ENCODE measurements at places on chromosomes 7 and 10.

DNA sequence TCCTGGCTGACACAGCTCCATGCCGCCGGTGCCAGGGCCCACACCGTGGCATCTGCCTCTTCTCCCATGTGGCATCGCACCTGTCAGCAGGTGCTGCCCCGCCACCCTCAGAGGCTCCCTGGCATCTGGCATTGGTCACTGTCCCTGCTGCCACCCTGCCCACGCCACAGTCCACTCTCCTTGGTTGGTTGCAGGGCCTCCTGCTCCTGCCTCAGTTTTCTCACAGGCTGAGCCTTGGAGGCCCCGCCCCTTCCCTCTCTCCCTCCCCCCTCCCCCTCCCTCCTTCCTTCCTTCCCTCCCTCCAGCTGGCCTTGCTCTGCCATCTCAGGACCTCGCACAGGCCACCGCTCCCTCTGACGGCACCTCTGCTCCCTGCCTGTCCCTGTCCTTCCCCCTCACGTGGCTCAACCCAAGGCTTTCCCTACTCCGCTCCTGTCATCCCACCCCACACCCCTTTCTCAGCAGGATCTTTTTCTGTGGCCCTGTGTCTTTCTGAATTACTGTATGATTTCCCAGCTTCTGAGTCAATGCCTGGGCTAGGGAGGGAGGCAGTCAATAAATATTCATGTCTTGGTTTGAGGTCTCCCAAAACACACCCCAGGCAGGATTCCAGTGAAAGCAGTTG is 87.4 kb downstream of the INPP5A start:
- no peak for DNase-seq

GRCh38 chr7:3112479-3113134 is 68.9 kb upstream of the CARD11 start:
- DNase-seq = no peak

DNA sequence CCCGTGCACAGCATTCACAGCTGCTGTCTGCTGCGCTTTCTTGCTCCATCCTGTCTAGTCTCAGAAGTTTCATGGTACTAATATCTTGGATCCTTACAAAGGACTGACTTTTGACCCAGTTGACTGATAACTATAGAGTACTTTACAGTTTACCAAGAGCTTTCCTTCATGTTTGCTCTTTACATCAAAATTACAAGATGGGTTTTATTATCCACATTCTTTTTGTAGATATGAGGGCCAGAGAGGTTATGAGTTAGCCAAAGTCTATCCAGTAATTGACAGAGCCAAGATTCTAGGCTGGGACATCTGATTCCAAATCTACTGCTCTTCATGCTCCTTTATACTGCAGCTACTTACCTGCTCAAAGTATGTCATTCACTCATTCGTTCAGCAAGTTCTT is 218.2 kb downstream of the AUTS2 start:
- DNase-seq = no peak

DNA sequence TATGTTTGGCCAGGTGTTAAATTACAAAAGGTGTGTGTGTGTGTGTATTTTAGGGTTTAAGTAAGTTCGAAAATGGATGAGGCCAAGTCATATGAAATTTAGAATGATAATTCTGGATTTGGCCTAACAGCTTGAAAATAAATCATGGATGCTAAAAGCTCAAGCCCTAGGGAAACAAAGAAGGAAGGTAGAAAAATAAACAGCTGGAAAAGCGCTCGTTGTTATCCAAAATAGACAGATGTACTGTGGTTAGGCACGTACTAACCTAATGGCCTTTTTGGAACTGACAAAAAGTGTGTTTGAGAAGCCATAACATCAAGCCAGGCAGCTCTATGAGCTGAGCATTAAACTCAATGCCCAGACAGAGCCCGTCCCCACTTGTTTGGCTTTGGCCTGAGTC is 17.5 kb upstream of the PALS2 start:
- no peak for DNase-seq

DNA sequence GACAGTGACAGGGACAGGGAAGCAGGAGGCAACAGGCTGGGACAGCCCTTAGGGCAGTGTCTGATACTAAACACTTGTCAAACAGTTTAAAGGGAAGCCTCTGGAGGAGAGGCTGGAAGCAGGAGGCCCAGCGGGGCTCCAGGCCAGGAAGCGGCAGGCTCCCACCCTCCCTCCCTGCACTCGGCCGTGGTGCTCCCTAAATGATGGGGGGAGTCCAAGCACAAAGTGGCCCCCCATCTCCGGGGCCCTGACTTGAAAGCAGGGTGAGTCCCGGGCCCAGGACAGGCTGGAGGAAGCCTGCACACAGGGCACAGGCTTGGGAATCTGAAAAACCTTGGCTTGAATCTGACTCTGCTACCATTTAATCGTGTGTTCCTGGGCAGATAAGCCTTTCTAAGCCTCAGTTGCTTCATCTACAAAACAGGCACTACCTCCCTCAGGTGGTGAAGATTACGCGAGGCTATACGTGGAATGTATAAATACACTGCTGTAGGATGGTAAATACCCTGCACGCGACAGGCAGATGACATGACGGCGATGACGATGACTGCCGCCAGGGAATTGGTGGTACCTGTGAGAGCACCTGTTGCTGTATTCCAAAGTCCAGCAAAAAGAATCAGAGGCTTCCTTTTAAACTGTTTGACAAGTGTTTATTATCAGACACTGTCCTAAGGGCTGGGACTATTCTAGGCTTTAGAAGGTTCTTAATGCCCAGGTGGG is 34.1 kb downstream of the GBX1 start:
- no peak for DNase-seq

DNA sequence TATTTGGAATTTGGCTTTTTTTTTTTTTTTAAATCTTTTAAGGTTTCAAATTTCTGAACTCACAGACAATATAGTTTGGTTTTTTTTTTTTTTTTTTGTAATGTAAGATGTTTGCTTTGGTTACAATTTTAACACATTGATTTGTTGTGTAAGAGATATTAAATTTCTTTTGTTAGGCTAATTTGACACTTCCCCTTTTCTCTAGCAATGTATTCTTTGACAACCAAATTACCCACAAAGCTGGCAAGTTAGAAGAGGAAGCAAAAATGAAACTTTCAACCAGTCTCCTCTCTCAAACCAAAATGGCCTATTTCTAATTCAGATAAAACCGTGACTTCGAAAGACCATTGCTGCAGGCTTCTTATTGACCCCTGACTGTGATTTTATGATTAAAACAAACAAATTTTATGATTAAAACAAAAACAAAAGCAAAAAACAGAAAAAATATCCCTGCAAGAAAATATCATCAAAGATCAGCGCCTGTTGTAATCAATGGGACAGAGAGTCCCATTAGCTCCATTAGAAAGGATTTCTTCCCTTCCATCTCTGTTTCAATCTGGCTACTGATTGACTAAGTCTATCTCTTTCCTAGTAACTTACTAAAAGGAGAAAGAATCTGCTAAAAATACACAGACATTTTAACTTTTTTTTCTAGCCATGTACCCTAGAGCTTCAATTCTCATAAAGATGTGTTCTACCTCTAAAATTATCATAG is 489.2 kb downstream of the MDFIC start:
- no peak for DNase-seq

DNA sequence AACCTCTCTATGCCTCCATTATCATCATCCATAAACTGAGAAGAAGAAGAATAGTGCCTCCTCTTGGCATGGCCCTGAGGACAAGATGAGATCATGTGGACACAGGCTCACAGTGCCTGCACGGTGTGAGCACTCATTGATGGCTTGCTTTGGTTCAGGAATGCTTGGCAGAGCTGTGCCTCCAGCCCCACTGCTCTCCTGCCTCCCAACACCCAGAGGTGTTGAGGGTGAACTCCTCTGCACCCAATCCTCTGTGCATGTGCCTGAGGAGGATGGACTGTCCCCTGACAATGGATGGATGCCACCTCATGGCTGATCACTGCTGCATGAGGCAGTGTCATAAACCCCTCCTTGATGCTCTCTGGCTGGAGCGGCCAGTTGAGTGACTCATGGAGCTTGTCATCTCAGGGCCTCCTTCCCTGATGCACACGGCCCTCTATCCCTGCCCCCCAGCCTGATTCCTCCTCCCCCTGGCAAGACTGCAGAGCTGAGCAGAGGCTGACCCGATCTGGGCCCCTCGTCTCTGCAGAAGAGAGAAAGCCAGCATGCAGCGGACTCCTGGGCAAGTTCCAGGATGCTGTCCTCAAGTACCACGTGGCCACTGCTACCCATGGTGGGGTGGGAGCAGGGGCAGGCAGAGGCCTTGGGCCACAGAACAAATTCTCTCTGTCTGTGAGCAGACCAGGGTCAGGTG is 136.3 kb downstream of the KCNMA1 start:
- no peak for DNase-seq

DNA sequence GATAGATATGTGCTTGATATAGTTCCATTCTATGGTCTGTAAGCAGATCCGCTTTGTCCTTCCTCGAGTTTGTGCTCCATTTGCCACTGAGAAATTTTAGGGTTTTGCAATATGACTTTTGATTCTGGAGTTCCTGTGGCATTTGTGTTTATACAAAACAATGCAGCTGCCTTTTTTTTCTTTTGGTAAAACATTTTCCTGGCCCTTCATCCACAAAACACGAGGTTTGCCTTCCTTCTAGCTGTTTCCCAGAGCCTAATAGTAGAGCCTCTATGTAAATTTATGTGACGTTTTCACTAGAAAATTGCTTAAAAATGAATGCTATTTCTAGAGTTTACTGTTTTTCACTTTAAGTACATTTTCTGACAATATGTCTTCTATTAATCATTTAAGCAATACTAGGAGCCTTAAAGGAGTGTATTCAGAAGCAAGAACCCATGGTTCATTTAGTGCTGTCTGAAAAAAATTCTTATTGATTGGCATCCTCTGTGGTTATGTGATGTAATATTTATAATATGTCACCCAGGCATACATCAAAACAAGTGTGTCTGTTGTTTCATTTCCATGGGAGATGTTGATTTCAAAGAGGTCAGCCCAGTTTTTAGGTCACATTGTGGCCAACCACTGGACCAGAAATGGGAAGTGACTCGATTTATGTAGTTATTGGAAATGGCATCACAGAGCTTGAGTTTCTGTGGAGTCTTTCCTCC is 618.3 kb downstream of the LRMDA start:
- peak; percentile 61 for DNase-seq

- DNase-seq = no peak
Observed at GRCh38 chr10:79601939-79602338, 8.8 kb upstream of the SFTPA1 start.
